ENCODE measurements at places on chromosomes 5 and 9.

- no peak for DNase-seq
Observed at GRCh38 chr9:82677086-82677485, 385.9 kb downstream of the RASEF start.

DNA sequence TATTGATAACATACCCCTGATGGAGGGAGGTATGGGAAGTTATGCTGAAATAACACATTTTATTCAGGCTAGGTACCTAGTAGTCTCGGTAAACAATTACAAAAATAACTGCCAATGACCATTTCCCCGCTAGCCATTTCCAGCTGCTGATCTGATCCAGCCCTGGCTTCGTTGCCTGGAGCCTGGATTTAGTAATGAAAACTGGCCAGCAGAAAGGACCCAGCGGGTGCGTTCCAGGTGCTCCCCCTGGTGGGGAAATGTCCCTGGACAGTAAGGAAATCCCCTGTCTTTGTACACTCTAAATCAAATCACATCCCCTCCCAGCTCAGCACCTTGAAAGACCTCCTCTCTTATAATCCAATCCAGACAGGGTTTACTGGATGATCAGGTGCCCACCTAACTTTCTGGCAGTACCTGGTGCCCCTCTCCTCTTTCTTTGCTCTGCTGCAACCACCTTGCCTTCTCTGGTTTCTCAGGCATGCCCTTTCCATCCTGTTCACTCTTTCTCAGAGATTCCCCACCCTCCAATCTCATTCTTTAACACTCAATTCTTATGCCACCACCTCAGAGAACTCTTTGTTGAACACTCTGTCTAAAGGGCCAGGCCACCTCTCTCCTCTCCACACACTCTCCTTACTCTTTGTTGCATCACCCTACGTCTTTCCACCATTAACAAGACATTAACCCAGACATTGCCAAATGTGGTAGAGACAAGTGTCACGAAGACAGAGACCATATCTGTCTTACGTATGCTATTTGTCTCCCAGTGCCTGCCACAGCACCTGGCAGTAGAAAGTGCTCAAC lies 50.1 kb upstream of the SMAD5 start:
- DNase-seq: peak; percentile 19

GRCh38 chr5:156376751-156377150 lies 49.8 kb downstream of the SGCD start:
- no peak for DNase-seq

DNA sequence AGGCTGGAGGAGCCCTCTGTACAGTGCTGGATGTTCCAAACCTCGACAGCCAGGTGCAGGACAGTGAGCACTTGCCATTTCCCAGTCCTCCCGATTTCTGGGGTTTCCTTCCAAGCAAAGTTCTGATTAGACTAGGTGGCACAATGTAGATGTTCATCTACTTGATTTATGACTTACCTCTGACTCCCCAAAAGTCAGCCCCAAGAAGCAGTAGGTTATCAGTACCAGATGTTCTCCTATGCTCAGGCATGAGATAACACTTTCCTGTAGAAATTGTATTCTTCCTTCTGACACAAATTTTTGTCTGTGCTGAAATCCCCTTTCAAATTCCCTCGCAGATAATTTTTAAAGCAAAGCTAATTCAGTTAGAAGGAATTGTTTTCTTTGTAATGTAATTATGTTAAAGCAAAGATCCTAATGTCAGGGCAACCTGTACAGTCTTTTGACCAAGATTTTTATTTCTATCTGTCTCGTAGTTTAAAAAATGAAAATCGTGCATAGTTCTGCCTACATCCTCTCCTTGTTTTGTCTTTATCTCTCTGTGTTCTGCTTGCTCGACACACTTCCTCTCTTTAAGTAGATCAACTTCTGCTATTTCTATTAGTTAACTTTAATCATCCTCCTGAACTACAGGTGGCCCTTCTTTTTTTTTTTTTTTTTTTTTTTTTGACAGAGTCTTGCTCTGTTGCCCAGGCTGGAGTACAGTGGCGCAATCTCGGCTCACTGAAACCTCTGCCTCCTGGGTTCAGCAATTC lies 102.4 kb upstream of the PJA2 start:
- DNase-seq: no peak

DNA sequence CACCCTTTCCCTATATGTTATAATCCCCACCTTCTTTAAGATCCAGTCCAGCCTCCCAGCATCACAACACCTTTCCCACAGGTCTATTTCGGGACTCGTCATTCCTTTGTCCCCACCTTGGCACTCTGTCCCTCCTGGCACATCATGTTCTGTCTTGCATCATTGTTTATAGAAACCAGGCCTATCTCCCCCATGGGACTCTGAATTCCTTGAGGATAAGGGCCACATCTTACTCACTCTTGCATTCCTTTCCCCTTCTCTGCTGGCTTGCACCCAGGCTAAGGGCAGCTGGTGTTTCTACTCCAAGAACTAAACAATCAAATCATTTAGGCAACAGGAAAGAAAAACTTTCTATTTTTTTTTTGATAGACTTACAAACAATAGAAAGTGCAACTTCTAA lies 205.7 kb downstream of the AGTPBP1 start:
- no peak for DNase-seq

DNA sequence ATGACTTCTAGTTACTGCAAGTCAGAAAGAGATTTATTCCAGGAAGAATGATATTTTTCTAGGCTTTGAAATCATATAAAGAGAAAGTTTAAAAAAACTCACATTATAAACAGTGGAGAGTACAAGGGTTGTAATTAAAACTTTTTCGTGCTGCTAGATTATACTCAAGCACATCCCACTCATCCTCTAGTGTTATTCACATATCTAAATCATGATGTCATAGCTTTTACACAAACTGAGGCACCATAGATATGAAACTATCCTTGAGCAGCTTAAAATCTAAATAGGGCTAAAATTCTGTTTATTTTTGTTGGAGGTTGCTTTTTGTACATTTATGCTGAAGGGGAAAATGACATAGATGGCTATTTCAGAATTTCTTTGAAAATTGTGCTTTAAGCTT lies 30.0 kb downstream of the TENT2 start:
- DNase-seq: no peak

DNA sequence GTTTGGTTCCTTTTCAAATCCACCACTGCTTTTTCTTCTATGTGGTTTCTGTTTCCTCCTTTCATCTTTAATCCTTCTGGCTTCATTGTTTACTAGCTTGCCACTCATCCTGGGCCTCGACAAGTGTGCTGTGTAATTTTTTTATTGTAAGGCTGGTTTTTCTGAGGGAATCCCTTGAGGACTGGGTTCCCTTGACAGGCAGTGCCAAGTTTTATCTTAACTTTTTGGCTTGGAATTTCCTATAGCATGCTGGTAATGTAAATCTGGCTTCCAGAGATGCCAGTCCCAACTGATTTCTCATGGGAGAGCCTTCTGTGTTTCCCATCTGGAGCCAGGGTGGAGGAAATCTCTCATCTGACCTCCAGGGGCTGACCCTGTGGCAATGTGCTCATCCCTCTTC lies 184.7 kb downstream of the ROR2 start:
- DNase-seq: no peak

DNA sequence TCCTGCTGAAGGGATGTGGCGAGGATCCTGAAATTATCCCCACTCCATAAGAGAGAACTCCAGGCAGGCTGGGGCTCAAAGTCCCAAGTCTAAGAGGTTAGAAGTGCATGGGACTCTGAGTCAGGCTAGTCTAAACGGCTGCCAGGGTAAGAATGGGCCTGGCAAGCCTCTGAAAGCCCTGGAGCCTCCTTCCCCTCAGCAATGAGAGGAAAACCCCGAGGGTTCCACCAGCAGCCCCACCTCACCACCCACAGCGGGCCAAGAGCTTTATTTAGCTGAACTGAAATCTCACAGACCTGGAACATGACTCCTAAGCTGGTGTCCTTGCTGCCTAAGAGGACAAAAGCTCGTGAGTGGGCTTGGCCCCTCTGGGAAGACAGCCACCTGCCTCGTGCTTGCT lies 135.5 kb downstream of the SEC61B start:
- DNase-seq: no peak

DNA sequence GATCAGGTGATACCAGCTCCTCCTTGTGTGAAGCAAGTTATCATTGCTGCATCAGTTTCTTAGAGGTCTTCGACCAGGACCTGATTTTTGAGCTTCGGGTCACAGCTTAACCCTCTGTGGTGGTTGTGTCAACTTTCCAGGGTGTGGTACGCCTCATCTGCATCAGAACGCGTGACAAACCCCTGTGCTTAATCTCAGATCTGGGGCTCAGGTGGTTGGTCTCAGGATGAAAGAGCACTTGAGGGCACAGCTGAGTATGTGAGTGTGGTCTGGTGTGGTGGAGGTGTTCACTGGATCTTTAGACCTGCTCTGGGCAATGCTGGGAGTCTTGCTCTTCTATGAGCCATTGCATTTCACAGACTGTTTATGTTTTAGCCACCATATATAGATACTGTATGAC lies 64.1 kb downstream of the OSTF1 start:
- DNase-seq: peak; percentile 23

GRCh38 chr5:31408814-31409213 lies 123.1 kb downstream of the DROSHA start:
- no peak for DNase-seq

GRCh38 chr5:81850501-81851357 lies 99.8 kb upstream of the SSBP2 start:
- DNase-seq: no peak

- DNase-seq: no peak
Observed at GRCh38 chr5:136081217-136081591, 51.4 kb upstream of the SMAD5 start.

DNA sequence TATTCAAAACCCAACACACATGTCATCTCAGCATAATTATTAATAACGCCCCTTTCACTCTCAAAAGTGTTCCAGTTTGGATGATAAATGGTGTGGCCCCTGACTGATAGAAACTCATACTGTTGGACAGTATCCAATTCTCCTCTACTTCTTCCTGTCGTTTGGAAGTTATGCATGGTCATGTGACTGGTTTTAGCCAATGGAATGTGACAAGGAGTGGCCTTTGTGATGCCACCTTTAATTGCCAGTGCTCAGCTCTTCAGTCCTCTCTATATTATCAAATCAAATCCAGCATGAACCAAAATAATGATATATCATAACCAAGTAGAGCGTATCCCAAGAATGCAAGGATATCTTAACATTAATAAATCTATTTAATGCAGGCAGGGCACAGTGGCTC lies 117.8 kb upstream of the SPIN1 start:
- no peak for DNase-seq

GRCh38 chr5:132238169-132238744 lies 10.6 kb upstream of the P4HA2 start:
- peak; percentile 73 for DNase-seq

GRCh38 chr9:105044518-105044917 lies 116.6 kb upstream of the ABCA1 start:
- DNase-seq: no peak

DNA sequence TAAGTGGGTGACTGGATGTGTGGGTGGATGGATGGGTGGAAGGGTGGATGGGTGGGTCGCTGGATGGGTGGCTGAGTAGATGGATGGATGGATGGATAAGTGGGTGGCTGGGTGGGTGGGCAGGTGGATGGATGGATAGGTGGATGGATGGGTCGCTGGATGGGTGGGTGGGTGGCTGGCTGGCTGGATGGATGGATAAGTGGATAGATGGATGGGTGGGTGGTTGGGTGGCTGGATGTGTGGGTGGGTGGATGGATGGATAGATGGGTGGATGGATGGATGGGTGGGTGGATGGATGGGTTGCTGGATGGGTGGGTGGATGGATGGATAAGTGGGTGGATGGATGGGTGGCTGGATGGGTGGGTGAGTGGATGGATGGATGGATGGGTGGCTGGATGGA lies 27.3 kb upstream of the CEP72 start:
- no peak for DNase-seq

- DNase-seq: no peak
Observed at GRCh38 chr5:150780816-150781221, 2.3 kb downstream of the SMIM3 start.

- DNase-seq: no peak
Observed at GRCh38 chr5:143373076-143373475, 30.4 kb downstream of the NR3C1 start.

DNA sequence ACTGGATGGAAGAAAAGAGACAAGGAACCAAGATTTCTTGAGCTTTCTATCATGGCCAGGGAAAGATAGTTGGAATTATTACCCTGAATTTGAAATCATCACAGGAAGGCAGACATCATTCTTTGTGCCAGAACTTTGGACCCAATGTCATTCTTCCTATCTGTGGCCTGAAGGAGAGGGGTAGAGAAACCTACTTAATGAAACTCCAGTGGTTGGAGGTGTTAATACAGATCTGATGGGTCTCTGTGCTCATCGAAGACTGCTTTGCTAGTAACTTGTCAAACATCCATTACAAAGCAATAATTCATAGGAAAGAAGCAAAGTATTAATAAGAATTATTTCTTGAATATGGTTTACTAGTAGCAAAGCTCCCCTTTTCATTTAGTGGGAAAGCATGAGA lies 26.9 kb downstream of the PRLR start:
- no peak for DNase-seq

- DNase-seq: no peak
Observed at GRCh38 chr5:43523662-43524072, 8.7 kb upstream of the C5orf34 start.

GRCh38 chr5:137361280-137361679 lies 137.8 kb downstream of the SPOCK1 start:
- no peak for DNase-seq

DNA sequence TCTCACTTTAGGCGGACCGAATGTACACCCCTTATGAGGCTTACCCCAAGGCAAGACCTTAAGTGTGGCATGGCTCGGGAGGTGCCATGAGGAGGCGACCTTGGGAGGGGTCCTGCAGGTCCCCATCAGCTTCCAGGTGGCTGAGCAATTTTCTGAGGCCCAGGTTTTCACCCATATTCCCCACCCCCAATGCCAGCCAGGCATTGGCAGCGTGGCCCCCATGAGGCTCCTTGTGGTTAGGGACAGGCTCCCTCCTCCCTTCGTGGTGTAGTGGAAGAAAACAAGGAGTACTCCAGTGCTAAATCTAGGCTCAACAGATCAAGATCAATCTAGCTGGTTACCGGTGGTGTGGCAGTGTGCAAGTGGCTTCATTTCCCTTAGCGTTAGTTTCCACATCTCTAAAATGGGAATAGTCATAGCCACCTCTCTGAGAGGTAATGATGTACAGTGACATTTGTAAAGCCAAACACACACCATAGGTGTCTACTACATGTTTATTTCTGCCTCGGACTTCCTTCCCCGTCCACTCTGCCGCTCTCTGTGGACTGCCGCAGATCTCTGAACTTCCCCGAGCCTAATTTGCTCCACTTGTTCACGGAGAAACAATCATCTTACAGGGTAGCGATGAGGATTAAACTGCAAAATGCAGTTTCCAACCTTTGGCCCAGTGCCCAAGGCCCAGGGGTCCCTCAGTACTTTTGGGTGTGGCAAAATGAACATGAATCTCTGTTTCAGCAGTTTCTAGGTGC lies 8.4 kb downstream of the LHX2 start:
- no peak for DNase-seq

- DNase-seq: no peak
Observed at GRCh38 chr9:75529463-75529862, 361.0 kb upstream of the PCSK5 start.

GRCh38 chr9:73093016-73093739 lies 58.5 kb upstream of the ANXA1 start:
- no peak for DNase-seq

GRCh38 chr9:100190339-100190738 lies 91.3 kb downstream of the INVS start:
- no peak for DNase-seq

- DNase-seq: no peak
Observed at GRCh38 chr9:112378328-112379176, 1.4 kb upstream of the HSDL2 start.

- DNase-seq: no peak
Observed at GRCh38 chr5:139668064-139668880, 20.1 kb downstream of the CXXC5 start.

Measured in activated gamma-delta T cell treated with anti-CD3 and anti-CD28 coated beads, Interleukin-2, amount 50 U/mL, for 16 hours (primary cell).